Fibroblast of lung (primary cell): ENCODE measurements at places on chromosomes 16 and 17.

DNA sequence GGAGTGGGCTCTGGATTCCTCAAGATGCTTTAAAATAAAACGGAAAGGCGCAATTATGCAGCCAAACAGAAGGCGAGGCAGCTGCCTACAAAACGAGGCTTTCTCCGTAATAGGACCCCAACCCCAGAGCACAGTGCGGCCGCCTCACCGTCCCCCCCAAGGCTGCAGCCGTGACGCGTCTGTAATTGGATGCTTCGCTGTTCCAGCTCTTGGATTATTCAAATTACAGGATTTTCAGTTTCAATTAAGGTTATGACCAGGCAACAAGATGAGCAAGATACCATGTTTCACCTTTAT, 37.3 kb upstream of the ABR start:
- DNase-seq: no peak

DNA sequence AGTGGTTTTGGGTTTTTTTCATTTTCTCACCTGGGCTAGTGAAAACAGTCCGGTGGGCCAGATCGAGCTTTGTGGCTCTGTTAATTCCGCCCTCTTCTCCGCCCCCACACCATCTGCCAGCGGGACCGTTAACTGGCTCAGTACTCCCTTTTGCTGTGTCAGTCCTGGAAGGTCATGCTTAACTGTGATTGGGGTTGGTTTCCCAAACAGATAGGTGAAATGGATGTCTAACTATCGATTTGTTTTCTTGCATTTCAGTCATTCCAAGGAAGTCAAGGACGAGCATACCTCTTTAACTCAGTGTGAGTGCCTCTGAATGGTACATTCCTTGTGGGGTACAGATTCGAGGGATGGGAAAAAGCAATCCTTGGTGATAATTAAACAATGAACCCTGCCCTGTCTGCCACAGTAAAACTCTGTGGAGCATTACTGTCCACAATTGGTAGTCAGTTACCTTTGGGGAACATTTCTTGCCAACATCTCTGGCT, 56.7 kb downstream of the YPEL2 start:
- no peak for DNase-seq

DNA sequence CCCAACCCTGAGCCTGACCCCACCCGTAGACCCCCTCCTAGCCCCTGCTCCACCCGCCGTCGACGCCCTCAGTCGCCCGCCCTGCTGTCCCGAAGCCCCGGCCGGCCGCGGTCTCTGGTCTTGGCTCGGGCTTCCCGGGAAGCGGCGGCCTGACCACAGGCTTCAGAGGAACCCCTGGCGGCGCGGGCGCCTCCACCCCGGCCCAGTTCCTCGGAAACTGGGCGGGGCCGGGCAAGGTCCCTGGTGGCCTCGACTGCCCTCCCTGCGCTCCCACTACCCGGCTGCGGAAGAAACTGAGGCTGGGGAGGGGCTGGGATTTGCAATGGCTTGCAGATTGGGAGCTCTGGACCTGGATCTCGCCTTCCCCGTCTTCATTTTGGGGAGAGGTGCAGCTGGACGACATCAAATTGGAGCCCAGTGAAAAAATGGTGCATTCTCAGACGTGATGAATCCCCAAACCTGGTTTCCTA, 692 bp upstream of the SOCS1 start:
- DNase-seq: peak; percentile 55

- no peak for DNase-seq
These were observed 23.8 kb downstream of the PPM1E start for GRCh38 chr17:58779446-58779845.

DNA sequence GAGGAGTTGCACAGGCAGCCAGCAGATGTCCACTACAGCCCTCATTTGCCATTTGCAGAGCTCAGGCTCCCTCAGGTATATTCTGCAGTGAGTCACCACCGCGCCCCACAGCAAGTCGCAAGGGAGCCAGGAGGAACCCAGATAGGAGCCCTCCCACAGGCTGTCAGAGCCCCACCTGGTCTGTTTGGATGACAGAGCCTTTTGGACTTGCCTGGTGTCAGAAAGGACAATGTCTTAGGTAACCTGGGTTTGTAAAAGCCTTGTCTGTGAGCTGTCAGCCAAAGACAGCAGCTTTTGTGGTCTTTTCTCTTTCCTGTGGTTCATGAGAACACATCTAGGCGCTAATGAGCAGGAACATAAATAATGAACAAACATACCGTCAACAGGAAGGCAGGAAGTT, 70.9 kb downstream of the GNAO1 start:
- no peak for DNase-seq

- no peak for DNase-seq
These were observed 61.9 kb downstream of the WWP2 start for GRCh38 chr16:69823831-69824563.

DNA sequence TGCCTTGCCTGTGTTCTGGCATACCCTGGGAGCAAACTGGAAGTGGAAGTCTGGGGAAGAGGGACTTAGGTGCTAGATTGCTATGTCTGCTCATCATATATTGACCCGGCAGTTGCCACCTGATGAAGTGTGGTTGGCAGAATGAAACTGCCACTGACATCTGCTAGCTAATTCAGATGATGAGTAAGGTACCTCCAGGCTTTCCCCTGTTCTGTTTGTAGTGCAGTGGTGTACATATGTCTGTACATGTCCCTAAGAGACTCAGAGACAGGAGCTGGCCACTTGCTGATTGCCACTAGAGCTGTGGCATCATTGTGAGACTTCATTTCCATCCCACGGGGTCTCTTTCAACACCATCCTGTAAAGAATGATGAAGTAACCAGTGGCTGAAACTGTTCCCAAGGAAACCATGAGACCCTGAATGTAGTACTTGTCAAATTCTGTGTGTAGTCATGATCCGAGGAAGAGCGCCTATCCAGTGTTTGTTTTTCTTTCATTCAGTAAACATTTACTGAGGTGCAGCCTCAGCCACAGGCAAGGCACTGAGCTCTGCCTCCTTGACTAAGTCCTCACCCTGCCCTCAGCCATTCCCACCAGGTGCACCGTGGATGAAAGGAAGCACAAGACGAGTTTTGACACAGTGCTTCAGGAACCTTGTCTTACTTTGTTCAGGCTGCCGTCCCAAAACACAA, 13.2 kb downstream of the CLUAP1 start:
- DNase-seq: no peak

DNA sequence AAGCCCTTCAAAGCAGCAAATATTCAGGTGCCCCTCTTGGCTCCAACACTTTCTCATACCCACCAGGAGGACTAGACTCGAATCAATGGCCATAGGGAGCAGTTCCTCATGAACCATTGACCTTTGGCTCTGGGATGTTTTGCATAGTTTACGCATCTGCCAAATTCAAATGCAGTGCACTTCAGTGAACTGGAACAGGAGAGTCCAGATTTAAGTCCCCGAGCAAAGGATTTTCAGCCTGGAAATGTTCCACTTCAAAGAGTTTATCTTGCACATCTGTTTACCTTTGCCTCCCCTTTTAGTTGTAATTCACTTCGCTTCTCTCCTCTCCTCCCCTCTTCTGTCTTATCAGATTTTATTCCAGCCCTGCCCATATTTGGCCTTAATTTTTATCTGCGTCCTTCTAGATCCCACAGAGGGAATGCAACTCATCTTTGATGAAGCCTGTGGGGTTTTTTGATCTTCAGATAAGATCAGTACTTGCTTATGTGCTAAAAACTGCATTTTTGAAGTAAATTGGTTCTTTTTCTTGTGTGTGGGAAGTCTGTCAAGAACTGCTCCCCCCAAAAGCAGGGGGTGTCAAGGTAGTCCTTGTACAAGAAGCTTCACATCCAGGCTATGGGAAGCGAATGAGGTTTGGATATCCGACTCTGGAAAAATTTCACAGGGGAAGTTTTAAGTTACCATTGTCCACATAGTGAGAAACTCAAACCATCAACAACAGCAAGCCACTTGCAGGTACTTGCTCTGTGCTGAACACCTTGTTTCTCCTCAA, 281.6 kb downstream of the RBFOX1 start:
- no peak for DNase-seq

DNA sequence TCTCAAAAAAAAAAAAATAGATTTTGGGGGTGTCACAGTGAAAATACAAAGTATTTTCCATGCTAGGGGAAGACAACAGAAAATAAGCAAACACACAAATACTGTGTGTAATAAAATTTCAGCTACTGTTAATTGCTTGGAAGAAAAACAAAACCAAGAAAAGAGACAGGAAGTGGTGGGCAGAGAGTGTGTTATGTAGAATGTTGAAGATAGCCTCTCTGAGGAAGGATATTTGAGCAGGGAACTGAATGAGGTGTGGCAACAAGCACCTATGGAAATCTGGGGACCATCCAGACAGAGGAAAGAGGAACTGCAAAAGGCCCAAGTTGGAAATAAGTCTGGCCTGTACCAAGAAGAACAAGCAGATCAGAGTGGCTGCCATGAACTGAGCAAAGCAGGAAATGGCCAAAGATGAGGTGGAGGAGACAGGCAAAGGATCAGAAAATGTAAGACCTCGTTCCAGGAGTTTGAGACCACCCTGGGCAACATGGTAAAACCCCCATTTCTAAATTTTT, 7.8 kb upstream of the USP31 start:
- DNase-seq: no peak

- peak; percentile 59 for DNase-seq
These were observed 14.2 kb downstream of the CX3CL1 start for GRCh38 chr16:57386381-57386951.

DNA sequence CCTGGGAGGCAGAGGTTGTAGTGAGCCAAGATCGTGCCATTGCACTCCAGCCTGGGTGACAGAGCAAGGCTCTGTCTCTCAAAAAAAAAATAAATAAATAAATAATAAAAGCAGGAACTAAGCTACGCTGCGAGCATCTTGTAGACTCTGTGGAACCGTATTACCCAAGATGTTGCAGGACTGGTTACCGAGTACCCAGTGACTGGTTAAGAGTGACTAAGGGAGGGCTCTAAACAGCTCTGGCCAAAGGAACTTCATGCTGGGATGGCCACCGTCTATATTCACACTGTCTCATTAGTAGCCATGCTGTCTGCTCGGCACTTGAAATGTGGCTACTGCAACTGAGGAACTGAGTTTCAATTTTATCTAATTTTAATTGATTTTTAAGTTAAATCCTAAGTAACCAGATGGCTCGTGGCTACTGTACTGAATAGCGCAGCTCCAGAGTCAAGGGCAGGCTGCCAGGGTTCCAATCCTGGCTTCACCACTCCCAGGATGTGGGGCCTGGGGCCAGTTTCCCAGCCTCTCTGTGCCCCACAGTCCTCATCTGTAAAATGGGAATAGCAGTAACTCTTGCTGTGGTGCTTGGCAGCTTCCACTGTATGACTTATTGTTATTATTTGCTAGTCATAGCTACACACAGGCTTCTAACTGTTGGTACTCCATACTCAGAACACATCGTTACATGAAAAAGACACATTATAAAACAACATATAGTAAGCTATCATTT, 3.0 kb downstream of the NTAN1 start:
- DNase-seq: no peak

DNA sequence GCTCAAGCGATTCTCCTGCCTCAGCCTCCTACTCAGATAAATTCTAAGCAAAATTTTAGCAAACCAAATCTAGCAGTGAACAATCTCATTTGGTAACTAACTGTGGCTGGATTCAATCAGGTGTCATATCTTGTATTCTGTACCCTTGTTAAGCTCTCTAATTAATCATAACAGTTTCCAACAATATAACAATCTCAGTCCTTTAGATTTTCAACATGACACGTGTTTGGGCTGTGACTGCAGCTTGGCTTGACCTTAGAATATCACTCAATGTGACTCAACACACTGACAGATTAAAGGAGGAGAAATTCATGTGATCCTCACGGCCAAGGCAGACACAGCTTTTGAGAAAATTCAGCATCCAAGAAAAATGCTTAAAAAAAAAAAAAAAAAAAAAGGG, 133.6 kb downstream of the BANP start:
- peak; percentile 62 for DNase-seq

- no peak for DNase-seq
These were observed 21.8 kb downstream of the XYLT1 start for GRCh38 chr16:17448640-17449638.

DNA sequence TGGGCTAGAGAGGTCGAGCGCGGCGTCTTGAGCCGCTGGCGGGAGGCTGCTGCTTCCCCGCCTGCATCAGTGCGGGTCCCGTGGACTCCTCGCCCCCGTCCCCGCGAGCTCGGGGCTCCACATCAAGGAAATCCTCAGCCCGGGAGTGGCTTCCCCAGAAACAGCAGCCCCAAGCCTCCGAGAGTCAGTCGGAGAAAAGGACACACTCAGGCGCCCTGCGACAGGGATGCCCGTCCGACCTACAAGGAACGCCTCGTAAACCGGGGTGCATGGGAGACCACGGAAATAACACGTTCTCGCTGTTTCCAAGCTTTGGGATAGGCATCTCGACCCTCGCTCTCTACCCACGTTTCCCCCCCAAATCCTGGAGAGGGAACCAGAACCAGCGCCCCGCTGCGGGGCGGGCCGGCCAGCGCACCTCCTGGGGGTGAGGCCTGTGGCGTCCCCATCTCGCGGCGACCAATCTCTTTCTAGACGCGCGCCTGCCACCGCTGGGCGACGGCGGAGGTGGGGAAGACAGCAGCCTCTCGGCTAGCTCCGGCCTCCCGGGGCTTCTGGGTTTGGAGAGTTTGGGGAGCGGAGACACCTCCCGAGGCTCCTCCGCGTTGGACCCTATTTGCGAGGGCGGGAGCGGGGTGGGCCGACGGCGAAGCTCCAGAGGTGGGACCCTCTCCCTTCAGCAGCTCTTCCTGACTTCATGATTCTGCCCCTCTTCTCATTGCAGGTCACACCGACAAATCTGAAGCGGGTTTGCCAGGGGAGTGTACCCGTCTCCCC, 759 bp upstream of the TP53I13 start:
- peak; percentile 48 for DNase-seq

DNA sequence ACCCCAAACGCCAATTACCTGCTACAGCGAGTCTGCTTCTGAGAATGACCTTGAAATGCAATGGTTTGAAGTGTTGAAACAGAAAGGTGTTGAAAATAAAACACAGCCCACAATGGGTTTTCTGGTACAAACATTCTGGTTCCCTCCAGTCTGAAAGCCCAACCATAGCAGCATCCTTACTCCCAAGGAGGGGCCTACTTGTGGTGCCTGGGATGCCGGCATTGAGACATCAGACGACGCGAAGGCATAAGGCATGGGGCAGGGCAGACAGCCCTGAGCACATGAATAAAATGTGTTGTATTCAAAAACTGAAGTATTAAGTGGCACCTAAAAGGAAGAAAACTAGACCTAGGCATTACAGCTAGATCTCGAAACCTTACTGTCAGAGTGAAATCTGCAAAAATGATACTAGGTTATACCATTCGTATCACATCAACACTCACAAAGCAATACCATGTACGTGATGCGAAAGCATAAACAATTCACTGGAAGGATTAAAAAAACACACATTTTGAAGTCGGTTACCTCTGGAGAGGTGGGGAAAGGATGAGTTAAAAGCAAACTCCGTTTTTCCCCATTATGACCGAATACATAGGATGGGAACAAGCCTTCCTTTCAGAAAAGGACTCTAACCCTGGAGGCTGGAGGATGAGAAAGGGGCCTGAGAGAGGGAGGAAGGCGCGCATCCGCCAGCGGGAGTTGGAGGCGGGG, 702 bp downstream of the NUDT21 start:
- peak; percentile 9 for DNase-seq
